PC-9 (cell line): ENCODE measurements at places on chromosomes 11 and 22. TPM values are rescaled to one million over a fixed set of nuclear protein-coding genes. Genes with fewer than 3 reads are reported as not detected.
A peak's percentile ranks its signal among the peaks of the same experiment; 100 is the strongest.

The GAS2 gene
- 2.8 and 3.2 TPM in 2 replicates for total RNA-seq

The OR51E1 gene
- total RNA-seq: not detected in 2 replicates

The PGA5 gene
- not detected in 2 replicates for total RNA-seq

The EFEMP2 gene
- total RNA-seq: 18.1 and 32.3 TPM in 2 replicates

The OR52A1 gene
- not detected in 2 replicates for total RNA-seq

The CD3E gene
- not detected in 2 replicates for total RNA-seq

GRCh38 chr22:33837826-33838225, 82.5 kb downstream of the LARGE1 start:
- no peaks in the 10 kb centered on the region for H3K27me3 ChIP-seq
- DNase-seq: no peak
- H3K4me3 ChIP-seq: no peak overlapping the region
- H3K27ac ChIP-seq: no peak overlapping the region
- H3K36me3 ChIP-seq: no peaks in the 10 kb centered on the region

DNA sequence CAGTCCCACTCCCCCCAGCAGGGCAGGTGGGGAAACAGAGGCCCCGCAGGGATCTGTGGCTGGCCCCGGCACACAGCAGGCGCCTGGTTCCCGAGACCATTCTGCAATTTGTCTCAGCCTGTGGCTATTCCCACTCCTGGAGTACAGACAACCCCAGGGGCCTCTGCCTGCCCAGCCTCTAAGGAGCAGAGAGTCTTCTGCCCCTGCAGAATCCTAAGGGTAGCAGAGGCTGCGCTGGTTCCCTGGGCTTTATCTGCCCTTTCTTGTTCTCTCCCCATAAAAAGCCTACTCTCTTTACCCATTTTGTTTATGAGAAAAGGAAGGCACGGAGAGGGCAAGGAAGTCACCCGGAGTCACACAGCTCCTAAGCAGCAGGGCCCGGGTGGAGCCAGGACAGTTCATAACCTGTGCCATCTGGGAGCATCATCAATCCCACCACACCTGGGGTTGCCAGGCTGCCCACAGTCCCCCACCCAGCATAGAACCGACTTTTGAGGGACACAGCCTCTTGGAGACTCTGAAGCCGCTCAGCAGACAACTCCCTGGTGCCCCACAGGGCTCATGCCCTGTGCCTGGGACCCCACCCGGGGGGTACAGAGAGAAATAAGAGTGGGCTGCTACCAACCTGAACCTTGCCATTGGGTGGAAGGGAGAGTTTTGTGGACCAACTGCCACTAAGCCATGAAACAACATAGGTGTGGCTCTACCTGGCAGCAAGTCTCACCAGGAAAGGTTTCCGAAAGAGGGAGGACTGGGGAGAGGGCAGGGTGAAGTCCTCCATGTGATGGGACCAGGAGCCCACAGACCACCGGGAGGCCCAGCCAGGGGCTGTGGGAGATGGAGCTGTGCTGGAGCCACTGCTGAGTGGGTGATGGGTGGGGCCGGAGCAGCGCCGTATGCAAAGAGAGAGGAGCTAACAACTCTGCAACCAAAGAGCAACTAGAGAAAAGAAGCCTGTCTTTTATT, 17.2 kb upstream of the LINC01488 start:
- H3K4me1 ChIP-seq: peaks cover 12% of the 10 kb centered on the region
- DNase-seq: no peak
- H3K27ac ChIP-seq: no peak overlapping the region
- H3K27me3 ChIP-seq: no peaks in the 10 kb centered on the region
- H3K36me3 ChIP-seq: no peaks in the 10 kb centered on the region

- H3K36me3 ChIP-seq: no peaks in the 10 kb centered on the region
- no peak for DNase-seq
- no peak overlapping the region for H3K27ac ChIP-seq
- H3K27me3 ChIP-seq: no peaks in the 10 kb centered on the region
- H3K4me1 ChIP-seq: 0 out of 2 replicates have a peak, but pooled peaks cover 7% of the 10 kb centered on the region
Measured at GRCh38 chr11:6476571-6476970, 2.8 kb upstream of the TRIM3 start.

- H3K4me3 ChIP-seq: no peak overlapping the region
- H3K36me3 ChIP-seq: no peaks in the 10 kb centered on the region
- no peaks in the 10 kb centered on the region for H3K27me3 ChIP-seq
Measured at GRCh38 chr11:36333897-36334296, 37.8 kb downstream of the PRR5L start.

- no peaks in the 10 kb centered on the region for H3K4me1 ChIP-seq
- peaks cover 99% of the 10 kb centered on the region for H3K27me3 ChIP-seq
- no peak for DNase-seq
- no peak overlapping the region for H3K27ac ChIP-seq
- no peaks in the 10 kb centered on the region for H3K36me3 ChIP-seq
Measured at GRCh38 chr22:43631846-43632245, 180.3 kb downstream of the EFCAB6 start.

GRCh38 chr11:131790586-131790985, 420.2 kb downstream of the NTM start:
- peaks cover 36% of the 10 kb centered on the region for H3K27me3 ChIP-seq
- no peak overlapping the region for H3K27ac ChIP-seq
- no peaks in the 10 kb centered on the region for H3K36me3 ChIP-seq
- no peak overlapping the region for H3K4me3 ChIP-seq
- no peaks in the 10 kb centered on the region for H3K4me1 ChIP-seq
- DNase-seq: no peak

DNA sequence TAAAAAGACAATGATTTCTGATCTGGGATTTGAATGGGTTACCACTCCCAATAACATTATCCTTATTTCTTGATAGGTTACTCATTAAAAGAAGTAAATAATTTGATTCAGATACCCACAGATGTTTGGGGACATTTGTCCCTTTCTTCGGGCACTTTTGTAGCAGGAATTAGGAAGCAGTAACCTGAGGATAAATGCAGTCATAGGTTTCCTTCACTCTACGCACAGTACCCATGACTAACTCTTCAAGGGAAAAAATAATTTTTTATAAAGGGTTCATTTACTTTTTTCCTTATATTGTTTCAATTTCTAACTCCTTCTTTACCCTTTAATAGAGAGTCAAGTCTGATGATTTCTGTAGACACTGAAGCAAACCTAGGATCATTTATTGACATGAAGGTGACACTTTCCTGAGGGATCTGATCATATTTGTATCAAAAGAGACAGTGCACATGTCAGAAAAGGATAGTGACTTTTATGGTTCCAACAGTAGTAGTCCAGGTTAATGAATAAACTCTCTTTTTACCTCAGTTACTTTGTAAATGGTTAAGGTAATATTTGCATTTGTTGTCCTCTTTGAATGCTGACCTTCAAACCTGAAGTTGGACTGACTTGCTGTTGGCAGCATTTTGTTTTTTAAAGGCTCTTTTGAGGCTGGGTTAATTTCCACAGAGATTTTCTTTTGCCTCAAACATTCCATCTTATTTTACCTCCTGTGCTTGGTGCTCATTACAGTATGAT, 1072.0 kb downstream of the LRRC4C start:
- H3K4me1 ChIP-seq: no peaks in the 10 kb centered on the region
- H3K4me3 ChIP-seq: no peak overlapping the region
- no peak for DNase-seq
- no peaks in the 10 kb centered on the region for H3K27me3 ChIP-seq
- H3K27ac ChIP-seq: no peak overlapping the region

DNA sequence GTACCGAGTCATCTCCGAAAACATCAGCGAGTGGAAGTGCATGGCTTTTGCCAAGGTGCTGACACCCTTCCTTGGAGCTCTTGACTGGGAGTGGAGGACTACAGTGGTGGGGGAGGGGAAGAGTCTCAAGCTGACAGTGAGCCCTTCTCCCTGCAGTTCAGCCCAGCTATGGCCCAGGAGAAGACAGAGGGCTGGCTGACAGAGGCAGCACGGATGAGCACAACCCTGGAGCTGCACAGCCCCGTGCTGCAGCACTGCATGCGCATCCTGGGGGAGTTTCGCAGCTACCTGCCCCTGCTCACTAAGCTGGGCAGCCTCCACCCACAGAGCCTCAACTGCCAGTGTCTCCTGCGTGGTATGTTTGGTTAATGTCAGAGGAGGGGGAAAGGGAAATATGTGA, 41.4 kb downstream of the DNHD1 start:
- no peaks in the 10 kb centered on the region for H3K27me3 ChIP-seq
- H3K27ac ChIP-seq: no peak overlapping the region
- DNase-seq: no peak
- no peaks in the 10 kb centered on the region for H3K36me3 ChIP-seq
- no peak overlapping the region for H3K4me3 ChIP-seq
- H3K4me1 ChIP-seq: no peaks in the 10 kb centered on the region

DNA sequence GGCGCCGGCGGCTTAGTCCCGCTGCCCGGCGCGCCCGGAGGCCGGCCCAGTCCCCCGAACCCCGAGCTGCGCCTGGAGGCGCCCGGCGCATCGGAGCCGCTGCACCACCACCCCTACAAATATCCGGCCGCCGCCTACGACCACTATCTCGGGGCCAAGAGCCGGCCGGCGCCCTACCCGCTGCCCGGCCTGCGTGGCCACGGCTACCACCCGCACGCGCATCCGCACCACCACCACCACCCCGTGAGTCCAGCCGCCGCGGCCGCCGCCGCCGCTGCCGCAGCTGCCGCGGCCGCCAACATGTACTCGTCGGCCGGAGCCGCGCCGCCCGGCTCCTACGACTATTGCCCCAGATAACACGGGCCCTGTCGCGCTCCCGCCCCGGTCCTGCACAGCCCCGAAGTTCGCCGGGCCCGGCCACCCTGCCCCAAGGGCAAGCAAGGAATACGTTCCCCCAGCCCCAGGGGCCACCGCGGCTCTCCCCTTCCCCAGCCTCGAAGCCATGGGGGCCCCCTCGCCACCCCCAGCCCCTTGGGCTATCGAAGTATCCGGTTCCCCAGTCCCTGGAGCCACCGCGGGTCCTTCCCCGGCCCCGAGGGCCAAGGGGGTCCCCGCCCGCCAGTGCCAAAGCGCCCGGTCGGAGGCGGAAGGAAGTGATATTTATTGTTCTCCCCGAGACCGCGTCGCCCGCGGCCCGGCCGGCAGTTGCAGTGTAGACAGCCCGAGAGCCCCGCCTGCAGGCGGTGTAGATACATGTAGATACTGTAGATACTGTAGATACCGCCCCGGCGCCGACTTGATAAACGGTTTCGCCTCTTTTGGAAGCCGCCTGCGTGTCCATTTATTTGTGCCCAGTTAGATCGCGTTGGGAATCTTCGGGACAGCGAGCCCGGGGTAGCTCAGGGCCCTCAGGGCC, 6.2 kb downstream of the TBX1 start:
- peak; percentile 54 for DNase-seq
- H3K27ac ChIP-seq: no peak overlapping the region
- H3K27me3 ChIP-seq: peaks cover 29% of the 10 kb centered on the region

DNA sequence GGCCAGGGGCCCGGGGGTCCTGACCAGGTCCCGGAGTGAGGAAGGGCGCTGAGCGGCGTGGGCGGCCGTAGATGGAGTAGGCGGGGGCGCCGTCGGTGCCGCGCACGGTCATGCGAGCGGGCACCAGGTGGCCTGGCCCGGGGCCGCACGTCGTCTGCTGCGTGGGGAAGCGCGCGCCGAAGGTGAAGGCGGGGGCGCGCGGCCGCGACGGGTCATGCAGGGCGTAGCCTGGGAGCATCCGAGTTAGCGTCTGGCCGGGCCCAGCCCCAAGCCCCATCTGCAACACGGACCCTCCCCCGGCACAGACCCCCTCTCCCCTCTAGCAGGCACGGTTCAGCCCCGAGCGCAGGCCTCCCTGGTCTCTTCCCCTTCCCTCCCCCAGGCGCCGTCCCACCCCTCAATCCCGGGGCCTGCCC, 1.7 kb upstream of the TYMP start:
- no peaks in the 10 kb centered on the region for H3K36me3 ChIP-seq
- no peak for DNase-seq
- peaks cover 26% of the 10 kb centered on the region for H3K4me1 ChIP-seq
- peak overlapping the region; percentile 60 for H3K27ac ChIP-seq

GRCh38 chr11:112532506-112532905, 271.8 kb upstream of the PLET1 start:
- no peak overlapping the region for H3K4me3 ChIP-seq
- no peak overlapping the region for H3K27ac ChIP-seq
- no peak for DNase-seq
- peaks cover 12% of the 10 kb centered on the region for H3K4me1 ChIP-seq

DNA sequence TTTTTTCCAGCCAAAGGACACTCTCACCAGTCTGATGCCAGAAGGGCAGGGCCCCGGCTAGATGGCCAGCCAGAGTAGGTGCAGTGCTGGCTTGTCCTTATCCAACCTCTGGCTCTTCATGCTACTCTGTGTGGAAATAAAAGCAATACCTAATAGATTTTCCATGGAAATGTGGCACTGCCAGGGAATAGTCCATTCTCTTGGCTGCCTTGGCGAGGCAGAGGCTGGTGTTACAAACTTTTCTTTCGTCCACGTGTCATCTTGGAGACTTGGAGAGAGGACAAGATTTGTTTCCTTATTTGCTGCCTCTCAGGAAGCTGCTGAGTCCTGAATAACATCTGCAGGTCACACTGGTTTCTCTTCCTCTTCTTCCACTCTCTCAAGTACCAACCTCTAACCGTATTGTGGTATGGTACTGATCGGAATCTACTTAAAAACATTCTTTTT, 17.2 kb upstream of the C1QTNF4 start:
- H3K4me1 ChIP-seq: no peaks in the 10 kb centered on the region
- no peak overlapping the region for H3K4me3 ChIP-seq
- no peaks in the 10 kb centered on the region for H3K36me3 ChIP-seq

- no peak overlapping the region for H3K27ac ChIP-seq
- no peak for DNase-seq
- H3K4me3 ChIP-seq: no peak overlapping the region
- H3K4me1 ChIP-seq: no peaks in the 10 kb centered on the region
- H3K36me3 ChIP-seq: no peaks in the 10 kb centered on the region
- no peaks in the 10 kb centered on the region for H3K27me3 ChIP-seq
Measured at GRCh38 chr22:27292542-27293299, 508.8 kb downstream of the MN1 start.

DNA sequence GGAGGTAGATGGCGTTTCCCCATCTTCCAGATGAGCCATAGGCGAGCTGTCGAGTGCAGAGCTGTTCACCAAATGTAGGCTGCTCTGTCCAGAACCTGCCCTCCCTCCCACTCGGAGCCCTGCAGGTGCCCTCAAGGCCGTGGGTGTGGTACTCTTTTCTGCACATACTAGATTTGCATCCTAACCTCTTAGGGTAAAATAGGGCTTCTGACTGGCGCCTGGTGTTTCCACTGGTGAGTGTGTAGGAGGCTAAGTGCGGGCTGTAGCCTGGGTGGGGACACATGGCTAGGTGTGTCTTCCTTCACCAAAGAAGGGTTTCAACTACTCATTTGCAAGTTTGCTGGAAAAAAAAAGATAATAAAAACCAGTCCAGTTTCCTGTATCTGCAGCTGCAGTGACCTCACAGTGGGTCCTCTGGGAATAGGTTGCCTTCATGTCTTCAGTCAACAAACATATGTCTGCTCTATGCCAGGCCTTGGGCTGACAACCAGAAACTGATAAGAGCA, 8.5 kb downstream of the BIK start:
- H3K4me1 ChIP-seq: peaks cover 10% of the 10 kb centered on the region; the same call in 1 of the 2 replicates

GRCh38 chr11:35030716-35031213, 108.2 kb upstream of the CD44 start:
- H3K4me1 ChIP-seq: peaks cover 49% of the 10 kb centered on the region
- no peaks in the 10 kb centered on the region for H3K36me3 ChIP-seq
- peak overlapping the region; percentile 85 for H3K27ac ChIP-seq
- no peaks in the 10 kb centered on the region for H3K27me3 ChIP-seq
